NCI-H1436 (cell line): ENCODE measurements at places on chromosomes 7 and 10.

DNA sequence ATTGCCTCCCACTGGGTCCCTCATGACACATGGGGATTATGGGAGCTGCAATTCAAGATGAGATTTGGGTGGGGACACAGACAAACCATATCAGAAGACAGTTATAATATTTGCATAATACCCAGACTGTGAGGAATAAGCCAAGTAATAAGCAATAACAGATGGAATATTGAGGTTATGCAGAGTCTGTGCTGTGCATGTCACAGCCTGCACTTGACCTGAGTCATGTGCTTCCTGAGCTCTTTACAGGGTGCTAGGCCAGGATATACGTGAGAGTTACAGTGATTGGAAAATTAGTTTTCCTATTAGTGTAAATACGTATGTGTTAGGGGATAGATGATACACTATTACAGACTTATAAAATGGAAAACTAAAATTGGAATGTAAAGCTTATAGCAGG is 288.7 kb downstream of the SDK1 start:
- no peak for DNase-seq

GRCh38 chr10:9211228-9211627 is 1156.7 kb downstream of the GATA3 start:
- no peak for DNase-seq

GRCh38 chr10:110304394-110304779 is 333 bp downstream of the SMNDC1 start:
- no peak for DNase-seq

DNA sequence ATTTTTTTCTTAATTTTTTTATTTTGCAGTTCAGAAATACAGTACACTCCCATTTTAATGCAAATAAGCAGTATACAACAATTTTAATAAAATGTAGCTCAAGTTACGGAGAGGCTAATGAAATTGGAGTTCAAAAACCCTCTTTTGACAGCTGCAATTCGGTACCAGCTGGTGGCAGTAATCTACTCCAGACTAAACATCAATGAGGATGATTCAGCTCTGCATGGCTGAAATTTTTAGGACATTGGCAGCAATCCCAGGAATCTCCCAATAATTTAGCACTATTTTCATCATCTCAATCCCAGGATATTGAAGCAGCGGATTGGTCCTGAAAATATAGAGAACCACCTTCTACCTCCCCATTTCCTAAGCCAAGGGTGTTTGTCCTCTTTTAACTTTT is 278.8 kb downstream of the CACNA2D1 start:
- no peak for DNase-seq

- no peak for DNase-seq
These were observed 15.9 kb upstream of the AKR1B1 start for GRCh38 chr7:134474828-134475227.

DNA sequence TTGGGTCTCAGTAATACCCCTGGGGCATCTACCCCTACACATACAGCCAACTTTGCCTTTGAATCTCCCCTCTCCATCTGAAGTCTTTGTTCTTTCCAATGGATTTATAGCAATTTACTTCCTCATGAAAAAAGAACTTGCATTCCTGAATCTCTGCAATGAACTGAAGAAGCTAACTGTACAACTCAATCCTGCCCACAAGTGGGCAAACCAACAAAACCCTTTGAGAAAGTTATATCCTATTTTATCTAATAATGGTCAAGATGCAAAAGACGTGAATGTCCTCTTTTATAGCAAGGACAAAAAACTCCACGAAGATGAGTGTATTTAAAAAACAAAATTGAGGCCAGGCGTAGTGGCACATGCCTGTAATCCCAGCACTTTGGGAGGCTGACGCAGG is 991.3 kb downstream of the LRMDA start:
- DNase-seq: no peak

DNA sequence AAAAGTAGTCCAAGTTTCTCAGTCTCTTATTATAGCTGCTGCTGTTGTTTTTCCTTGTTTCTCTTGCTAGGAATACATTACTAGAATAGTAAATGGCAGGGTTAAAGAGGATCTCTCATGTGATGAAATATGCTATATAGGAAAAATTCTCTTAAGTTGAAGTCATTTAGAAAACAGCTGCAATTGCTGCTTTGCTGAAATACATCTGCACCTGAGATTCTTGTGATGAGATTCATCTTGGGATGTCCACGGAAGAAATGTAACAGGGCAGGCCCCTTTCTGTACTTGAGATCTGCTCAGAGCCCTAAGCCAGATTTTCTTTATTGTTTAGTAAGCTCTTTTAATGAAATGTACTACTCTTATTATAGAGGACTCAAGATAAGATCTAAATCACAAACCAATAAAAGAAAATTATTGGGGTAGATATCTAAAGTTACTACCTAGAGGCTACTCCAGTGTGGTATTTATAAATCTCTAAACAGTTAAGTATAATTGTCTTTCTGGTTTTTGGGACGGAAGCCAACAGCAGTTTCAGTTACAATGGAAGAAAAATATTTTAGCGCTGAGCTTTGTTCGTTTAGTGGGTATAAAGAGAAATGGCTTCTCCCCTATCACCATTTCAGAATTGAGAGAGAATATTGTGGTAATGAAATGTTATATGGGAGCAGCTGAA is 701.5 kb downstream of the KCNMA1 start:
- no peak for DNase-seq

DNA sequence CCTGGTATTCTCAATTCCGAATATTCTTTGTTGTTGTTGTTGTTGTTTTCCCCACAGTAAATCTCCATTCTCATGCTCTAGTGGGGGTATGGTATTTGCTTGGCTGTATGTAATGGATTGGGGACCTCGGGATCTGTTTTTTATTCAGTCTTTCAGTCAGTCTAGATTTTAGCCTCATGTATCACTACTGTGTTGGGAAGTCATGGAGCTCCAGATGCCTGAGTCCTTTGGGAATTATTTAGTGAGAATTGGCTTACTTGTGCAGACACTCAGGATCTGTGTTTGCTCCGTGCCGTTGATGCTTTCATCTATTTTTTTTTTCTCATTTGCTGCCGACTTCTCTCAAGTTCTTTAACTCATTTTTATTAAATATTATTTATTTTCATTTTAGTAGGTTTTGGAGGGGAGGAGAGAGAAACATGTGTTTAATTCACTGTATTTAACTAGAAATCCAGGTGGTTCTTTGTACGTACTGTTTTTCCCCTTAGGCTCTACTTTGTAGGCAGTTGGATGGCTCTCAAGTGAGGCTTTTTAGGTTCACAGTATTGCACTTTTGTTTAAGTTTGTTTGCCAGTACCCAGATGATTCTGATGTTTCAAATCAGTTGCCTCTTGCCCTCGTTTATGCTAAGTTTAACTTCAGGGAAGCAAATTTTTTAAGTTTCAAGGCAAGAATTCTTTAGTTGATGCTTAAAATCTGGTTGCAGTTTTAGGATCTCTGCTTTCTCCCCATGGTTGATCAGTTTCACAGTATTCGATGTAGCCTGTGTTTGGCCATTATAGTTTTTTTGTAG is 36.9 kb downstream of the ZNRF2 start:
- no peak for DNase-seq

DNA sequence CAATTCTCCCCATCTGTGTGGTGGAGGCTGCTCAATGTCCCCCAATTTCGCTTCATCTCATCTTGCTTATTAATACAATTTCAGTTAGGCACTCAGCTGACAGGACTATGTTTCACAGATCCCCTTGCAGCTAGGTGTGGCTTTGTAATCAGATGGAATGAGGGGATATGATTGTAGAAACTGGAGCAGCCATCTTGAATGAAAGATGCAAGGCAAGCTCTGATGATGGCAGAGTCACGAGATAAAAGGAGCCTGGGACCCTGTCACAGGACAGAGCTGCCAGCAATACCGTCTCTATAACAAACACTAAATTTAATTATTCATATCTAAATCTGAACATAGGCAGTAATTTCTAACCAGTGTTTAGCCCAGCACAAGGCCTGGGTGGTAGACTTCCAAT is 991 bp upstream of the DLD start:
- no peak for DNase-seq

GRCh38 chr7:20388084-20388483 is 57.4 kb downstream of the ITGB8 start:
- DNase-seq: no peak

GRCh38 chr7:69419934-69420333 is 178.3 kb upstream of the AUTS2 start:
- no peak for DNase-seq

DNA sequence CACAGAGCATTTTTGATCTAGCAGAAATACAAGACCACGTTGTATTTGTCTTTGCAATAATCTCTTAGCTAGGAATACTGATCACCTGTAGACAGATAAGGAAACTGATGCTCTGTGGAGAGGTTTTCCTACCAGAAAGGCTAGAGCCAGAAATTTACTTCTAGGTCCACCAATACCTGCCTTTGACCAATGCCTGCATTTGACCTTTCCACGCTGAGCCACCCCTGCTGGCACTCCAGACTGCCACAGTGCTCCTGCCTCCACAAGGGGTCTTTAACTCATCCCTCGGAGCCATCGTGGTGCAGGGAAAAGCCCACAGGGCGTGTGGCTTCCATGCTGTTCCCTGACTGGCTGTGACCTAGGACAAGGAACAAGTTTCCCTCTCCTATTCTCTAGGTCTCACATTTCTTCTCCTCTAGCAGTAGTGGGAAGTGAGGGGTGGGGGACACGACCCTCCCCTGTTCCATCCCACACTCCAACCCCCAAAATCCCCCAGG is 1.5 kb upstream of the ELN start:
- DNase-seq: no peak

DNA sequence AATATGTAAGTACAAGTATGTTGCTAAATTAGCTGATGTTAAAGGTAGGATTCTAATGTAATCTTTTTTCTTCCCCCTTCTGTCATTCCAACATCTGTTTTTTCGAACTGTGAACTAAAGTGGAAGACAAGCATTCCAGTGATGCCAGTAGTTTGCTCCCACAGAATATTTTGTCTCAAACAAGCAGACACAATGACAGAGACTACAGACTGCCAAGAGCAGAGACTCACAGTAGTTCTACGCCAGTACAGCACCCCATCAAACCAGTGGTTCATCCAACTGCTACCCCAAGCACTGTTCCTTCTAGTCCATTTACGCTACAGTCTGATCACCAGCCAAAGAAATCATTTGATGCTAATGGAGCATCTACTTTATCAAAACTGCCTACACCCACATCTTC is 62.7 kb downstream of the WAC start:
- DNase-seq: no peak

DNA sequence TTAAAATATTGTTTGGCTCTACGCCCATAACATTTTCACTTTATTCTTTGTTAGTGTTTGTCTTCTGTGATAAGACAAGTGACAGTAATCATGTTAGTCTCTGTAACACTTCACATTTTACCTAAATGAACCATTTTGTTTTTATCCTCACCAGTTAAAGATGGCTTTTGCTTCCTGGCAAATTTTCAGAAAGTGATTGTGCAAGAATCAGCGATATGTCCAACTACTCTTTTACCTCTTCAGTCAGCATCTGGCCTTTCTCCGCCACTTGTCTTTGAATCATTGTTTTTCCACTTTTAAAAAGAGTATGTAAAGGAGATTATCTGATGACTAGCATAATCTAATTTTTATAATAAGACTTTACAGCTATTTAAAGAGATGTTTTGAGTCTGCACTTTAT is 3.5 kb downstream of the DGKB start:
- DNase-seq: no peak

DNA sequence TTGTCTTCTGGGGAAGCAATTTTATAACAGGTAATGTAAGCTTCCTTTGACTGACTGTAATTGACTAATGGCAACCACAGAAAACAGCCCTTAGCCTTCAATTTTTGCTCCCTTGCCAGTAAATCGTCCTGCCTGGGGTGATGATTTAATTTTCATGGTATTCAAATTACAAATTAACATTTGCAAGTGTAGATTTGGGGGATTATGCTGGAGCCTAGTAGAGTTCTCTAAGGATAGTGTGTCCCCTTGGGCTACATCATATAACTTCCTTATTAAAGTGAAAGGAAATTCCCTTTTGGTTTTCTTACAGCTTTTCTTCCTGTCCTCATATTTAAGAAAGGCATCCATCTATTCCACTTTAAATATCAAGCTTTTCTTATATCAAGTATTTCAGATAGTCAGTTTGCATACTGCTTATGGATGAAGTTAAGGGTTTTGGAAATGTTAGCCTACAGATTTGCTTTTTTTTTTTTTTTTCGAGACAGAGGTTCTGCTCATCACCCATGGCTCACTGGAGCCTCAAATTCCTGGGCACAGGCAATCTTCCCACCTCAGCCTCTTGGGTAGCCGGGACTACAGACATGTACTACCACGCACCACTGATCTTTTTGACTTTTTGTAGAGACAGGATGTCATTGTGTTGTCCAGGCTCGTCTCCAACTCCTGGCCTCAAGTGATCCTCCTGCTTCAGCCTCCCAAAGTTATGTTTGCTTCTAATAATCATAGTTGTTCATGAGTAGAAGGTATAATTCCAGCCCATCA is 35.9 kb upstream of the HDAC9 start:
- DNase-seq: peak; percentile 31

DNA sequence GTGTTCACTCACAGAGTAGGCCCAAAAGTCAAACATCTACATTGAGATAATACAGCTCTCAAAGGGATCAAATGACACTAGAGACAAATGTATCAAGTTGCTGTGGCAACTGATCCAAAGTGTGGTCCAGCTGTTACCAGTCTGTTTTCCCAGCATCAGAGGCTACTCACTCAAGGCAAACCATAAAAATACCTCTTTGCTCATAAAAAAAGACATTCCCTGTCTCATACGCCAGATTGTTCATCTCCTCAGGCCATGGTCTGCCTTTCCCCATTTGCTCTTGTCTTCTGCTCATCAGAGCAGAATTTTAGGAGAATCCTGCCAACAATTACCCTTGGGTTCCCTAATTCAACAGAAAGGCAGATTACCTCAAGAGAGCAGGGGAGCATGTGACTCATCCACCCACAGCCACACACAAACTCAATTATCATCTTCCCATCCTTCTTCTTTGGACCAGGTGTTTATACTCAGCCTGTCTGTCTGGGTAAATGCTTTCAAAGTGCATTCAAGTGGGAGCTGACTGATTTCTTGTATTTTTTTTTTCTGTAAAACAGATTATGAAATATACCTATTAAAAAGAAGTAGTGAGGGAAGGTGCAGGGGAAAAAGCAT is 226.5 kb upstream of the HPS1 start:
- no peak for DNase-seq

GRCh38 chr7:45962861-45963260 is 41.8 kb upstream of the IGFBP3 start:
- DNase-seq: no peak

GRCh38 chr7:145169908-145170307 is 334.1 kb upstream of the TPK1 start:
- DNase-seq: peak; percentile 17

DNA sequence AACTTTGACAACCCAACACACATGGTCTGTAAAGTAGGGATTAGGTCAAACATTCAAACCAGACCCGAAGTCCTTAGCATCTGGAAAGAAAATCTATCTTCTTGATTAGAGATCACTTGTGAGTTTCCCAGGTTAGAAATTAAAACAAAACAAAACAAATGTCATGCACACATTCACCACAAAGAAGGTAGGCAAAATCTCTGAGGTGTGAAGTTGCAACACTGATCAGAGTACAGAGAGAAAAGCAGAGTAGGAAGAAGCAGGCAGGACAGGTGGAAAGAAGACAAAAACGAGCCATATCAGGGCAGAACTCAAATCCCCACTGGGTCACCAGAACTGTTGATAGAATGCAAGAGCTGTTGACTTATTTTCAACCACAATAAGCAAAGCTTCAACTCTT is 102.8 kb upstream of the THSD7A start:
- no peak for DNase-seq

GRCh38 chr10:83988435-83988834 is 150.9 kb upstream of the GHITM start:
- no peak for DNase-seq
